ENCODE measurements at places on chromosomes 5 and 9.

DNA sequence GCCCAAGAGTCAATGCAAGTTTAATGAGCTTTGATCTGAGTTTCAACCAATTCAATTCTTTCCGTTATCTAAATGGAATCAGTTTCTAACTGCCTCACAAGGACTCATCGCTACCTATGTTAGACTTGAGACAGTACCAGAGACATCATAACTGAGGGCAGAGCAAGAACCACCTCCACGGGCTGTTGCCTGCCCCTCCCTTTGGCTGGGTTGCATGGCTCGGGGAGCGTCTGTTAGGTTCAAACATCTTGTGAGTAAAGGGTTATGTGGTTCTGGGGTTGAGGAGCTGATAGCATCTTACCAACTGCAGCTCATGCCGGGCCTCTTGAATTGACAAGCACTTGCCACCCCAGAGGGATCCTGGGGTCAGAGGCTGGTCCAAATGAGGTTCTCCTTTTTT lies 457.9 kb downstream of the ENC1 start:
- no peak for DNase-seq

GRCh38 chr5:177494346-177495195 lies 2.8 kb downstream of the PDLIM7 start:
- DNase-seq, result no peak

DNA sequence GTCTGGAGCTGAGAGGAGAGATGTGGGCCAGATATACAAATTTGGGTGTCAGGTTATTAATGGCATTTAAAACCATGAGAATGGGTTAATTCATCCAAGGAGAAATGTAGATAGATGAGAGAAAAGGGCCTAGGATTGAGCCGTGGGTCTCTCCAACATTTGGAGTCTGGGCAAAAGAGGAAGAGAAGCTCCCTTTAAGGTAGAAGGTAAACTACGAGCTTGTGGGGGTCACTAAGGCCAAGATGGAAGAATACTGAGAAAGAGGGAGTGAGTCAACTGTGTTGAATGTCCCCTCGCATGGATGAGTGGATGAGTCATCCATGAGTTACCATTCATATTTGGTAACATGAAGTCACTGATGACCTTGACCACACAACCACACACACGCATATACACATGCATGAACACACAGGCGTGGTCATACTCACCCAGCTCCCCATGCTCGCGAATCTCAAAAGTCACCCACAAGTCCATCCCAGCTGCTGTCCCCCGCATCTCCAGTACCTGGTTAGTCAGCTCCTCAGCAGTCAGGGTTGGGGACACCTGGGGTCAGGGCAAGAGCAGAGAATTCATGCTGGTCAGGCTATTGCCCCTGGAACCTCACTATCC lies 6.8 kb upstream of the FCHSD1 start:
- DNase-seq, result no peak

GRCh38 chr9:81431641-81432040 lies 257.7 kb downstream of the TLE1 start:
- DNase-seq, result no peak

DNA sequence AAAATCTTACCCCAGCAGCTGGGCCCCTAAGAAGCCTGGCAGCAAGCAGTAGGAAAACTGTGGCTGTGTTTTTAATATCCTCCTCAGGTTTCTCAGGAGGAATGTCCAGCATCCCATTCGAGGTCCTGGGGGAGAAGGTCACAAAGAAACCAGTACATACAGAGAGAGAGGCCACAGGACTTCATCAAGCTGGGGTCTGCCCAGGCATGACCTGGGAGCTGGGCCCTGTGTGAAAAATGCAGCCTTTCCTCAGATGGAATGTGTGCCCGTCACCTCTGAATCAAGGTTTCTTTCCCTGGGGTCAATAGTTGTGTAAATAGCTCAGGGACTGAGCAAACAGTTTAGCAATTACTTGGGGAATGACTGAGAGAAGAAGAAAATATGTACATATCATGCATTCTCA lies 33.9 kb upstream of the RAD23B start:
- peak; percentile 46 for DNase-seq

GRCh38 chr5:131773805-131774204 lies 23.0 kb downstream of the FNIP1 start:
- DNase-seq, result no peak

DNA sequence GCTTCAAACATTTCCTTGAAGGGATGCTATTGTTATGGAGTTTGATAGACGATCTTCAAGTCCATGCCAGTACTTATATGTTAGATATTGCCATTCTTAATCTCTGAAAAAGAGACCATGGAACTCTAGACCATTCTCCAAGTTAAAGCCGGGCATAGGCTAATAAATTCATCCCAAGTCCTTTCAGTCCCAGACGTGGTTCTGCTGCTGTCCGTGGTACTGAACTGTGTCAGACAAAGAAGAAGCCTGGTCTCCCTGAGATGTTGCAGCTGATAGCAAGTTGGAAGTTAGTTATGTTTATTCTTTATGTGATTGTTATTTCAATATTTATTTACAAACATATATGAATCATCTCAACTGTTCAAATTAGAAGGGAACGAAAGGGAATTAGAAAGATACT lies 158.7 kb downstream of the NMUR2 start:
- peak; percentile 62 for DNase-seq

- no peak for DNase-seq
Measured at GRCh38 chr5:116865651-116866050, 291.0 kb upstream of the SEMA6A start.

GRCh38 chr5:10977011-10977410 lies 216.0 kb upstream of the DAP start:
- no peak for DNase-seq
